ENCODE measurements at places on chromosomes 12 and 14.

- no peak for DNase-seq
These were observed 25.9 kb downstream of the ACTN1 start for GRCh38 chr14:68953196-68953555.

- DNase-seq, result peak; percentile 15
These were observed at the start of gene CLEC14A for GRCh38 chr14:38255673-38256532. CLEC14A (minus strand) TSS chr14:38256093; CDS start chr14:38256022, 71 bp downstream.

GRCh38 chr12:66403746-66404145, 101.5 kb downstream of the HELB start:
- no peak for DNase-seq

GRCh38 chr14:31477248-31477647, 10.6 kb downstream of the GPR33 start:
- DNase-seq, result no peak

GRCh38 chr12:9221483-9221882, 13.3 kb upstream of the PZP start:
- DNase-seq, result no peak

DNA sequence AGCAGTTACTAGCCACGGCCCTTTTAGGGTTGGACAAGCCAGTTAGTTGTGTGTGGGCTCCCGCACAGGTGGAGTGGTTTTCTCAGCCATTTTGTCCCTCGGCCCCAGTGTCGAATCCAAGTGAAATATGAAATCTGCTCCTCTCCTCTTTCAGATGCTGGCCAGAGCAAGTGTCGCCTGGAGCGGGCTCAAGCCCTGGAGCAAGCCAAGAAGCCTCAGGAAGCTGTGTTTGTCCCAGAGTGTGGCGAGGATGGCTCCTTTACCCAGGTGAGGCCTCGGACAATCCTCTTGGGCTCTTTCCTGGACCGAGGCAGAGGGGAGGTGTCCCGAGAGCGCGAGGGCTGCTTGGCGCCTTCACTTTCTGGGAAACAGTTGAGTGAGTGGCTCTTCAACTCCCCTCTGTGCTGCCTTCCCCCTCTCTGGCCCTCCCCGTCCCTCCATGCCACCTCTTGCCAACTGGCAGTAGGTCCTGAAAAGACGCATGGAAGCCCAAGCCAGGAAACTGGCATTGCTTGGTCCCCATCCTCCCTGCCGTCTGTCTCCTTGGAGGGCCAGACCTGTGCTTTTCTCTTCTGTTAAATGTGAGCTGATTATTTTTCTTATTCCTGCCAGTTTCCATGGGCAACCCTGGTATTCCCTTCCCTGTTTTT, 74.2 kb downstream of the SMOC1 start:
- DNase-seq, result no peak

DNA sequence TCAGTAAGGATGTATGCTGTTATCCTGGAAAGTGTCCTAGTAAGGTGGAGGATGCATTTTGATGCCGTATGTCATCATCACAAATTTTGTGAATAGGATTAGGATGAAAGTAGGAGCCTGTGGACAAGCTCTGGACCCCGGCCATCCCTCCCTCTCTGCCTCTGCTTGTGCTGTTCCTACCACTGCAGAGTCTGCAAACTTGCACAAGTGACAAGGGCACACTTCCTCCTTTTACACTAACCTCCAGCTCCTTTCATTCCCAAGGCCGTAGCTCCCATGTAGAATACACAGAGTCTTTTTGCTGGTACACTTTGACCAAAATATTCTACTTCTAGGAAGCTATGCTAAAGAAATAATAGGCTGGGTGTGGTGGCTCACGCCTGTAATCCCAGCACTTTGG, 13.3 kb upstream of the TMCC3 start:
- DNase-seq, result no peak

- DNase-seq, result no peak
These were observed 3.4 kb downstream of the AQP5 start for GRCh38 chr12:49964849-49965624.

DNA sequence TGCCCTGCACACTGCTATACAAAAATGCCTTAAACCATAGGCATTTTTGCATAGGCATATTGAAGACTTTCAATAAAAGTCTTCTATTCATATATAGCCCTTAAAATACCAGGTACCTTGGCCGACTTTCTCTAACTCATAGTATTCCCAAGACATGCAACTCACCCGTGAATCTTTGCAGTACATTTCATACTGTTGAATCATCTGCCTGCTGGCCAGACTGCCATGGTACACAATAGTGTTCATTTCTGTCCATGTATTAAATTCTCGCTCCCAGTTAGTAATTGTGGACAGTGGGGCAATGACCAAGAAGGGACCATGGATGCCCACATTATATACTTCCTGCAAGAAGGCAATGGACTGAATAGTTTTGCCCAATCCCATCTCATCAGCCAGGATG, 24.3 kb upstream of the SUPT16H start:
- peak; percentile 54 for DNase-seq

DNA sequence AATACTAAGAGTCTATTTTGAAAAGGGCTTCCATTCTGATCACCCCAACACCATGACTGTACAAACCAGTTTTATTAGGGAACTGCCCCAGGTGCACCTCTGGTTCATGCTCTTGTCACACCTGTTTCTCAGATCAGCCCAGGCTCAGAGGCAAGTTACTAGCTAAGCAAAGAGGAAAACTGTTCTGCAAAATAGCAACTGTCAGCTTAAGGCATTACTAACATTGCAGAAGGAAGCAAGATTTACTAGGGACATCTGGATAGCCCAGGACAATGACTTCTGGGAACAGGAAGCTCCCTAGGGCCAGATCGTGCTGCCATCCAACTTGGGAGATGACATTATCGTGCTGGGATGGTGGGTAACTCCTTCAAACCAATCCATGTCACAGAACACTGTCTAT, 30.1 kb downstream of the ANAPC7 start:
- DNase-seq, result no peak

DNA sequence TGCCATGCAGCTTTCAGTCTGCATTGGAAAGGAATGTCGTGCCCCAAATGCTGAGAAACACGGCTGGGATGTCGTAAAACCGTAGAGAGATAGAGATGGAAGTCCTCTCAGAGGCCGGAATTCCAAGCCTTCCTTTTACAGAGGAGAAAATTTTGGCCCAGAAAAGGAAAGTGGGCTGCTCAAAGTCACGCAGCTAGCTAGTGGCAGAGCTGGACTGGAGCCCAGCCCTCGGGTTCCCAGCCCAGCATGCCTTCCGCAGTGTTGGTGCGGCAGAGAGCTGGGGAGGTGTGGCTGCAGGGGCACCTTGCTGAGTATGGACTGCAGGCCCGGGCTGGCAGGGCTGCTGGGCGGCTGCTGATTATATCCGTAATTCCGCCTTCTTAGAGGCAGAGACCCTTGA, 50.3 kb downstream of the KCNA1 start:
- peak; percentile 72 for DNase-seq

DNA sequence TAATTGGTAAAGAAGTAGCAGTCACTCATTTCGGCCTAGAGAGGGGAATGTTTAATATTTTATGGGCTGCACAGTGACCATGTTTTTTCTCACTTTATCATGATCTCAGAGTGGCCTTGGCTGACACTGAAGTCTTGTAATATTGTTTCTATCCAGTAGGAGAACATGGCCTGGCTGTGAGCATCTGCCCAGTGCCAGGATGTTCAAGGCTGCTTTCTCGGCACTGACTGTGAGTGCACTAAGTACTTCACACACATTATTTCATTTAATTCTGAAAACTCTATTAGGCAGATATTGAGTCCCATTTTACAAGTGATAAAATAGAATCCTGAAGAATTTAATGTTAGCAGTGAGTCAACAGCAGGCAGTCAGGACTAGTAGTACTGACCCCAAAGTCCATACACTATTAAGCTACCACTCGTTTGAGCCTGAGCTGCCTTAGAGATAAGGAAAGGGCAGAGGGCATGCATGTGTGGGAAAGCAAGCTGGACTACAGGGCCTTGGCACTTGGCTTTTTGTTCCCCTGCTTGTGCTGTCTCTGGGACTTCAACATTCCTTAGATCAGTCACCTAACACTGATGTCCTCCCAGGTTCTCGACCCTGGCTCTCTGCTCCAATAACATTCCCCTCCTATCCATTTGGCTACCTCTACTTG, 42.2 kb upstream of the APPL2 start:
- DNase-seq, result peak; percentile 28

DNA sequence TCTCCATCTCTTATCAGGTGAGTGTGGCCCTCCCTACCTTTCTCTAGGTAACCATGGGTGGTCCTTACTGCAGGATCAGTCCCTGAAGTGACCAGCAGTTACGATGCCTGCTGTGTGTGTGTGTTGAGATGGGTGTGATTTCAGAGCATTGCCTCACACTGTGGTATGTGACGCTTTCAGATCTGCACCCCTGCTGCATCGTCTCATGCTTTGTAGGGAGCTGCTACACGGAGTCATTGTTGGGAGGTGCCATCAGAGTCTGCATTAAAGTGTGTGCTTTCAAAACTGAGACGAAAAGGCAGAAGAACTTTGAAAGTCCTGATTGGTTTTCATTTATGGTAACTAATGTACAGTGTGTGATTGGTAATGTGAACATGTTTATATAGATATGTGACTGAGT, 150.5 kb downstream of the PELI2 start:
- peak; percentile 79 for DNase-seq

- DNase-seq, result no peak
These were observed 6.8 kb upstream of the RNU7-1 start for GRCh38 chr12:6936636-6937480.

DNA sequence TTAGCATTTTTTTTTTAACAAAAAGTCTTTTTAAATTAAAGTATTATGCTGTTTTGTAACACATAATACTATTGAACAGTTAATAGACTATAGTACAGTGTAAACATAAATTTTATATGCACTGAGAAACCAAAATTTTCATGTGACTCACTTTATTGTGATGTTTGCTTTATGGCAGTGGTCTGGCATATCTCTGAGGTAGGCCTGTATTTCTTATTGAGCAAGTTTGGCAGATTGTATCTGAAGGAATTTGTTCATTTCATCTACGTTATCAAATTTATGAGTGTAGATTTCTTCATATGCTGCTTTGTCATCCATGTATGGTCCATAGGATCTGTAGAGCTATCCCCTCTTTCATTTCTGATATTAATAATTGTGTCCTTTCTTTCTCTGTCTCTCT, 78.8 kb upstream of the PDE3A start:
- DNase-seq, result no peak

DNA sequence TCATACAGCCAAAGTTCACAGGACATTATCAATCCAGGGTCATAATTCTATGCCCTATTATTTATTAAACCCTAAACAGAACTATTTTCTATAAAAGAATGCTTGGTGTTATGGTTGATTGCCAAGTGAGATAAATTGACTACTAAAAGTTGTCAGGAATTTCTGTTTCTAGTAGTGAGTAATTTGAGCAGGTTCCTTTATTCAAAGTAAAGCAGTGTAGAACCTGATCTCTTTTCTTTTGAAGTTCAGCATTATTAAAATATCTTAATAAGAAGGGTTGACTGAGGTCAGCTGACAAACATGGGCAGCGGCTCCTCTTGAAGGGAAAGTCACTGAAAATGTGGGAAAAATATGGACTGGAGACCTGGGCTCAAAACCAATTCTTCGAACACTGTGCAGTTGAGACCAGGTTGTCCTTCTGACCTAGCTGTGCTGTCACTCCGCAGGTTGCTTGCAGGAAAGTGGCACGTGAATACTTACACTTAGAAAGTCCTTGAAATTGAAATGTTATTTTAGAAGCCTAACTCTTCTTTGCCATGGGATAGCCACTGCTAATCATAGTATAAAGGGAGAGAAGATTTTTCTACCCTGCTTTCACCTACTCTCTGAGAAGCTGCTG, 141.0 kb downstream of the RASSF9 start:
- no peak for DNase-seq

GRCh38 chr14:76918782-76919394, 92.7 kb downstream of the LRRC74A start:
- DNase-seq, result peak; percentile 98

DNA sequence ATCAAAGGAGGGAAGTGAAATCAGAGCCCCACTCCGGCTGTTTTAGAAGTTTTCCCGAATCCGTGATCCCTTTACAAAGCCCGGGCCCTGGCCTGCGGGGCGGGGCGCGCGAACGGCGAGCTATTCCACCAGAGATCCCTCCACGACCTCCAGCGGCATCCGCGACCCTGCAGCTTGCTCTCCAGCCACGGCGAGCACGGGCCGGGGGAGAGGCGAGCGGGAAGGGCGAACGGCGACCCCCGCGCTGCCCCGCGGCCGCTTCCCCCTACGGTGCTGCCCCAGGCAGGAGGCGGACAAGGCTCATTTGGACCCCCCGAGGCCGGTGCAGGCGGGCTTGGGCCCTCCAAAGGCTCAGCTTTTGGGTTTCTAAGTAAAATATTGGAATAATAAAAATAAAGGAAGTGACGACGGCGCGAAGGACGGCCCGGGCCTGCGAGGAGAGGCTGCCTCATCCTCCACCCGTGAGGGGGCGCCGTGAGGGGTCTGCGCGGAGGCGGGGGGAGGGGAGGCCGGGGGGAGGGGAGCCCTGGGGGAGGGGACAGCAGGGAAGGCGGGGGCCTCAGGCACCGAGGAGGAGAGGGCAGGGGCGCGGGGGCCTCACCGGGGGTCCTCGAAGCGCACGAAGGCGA, 613 bp downstream of the SRSF9 start:
- no peak for DNase-seq

GRCh38 chr14:61611880-61612630, 83.3 kb upstream of the HIF1A start:
- DNase-seq, result peak; percentile 51

DNA sequence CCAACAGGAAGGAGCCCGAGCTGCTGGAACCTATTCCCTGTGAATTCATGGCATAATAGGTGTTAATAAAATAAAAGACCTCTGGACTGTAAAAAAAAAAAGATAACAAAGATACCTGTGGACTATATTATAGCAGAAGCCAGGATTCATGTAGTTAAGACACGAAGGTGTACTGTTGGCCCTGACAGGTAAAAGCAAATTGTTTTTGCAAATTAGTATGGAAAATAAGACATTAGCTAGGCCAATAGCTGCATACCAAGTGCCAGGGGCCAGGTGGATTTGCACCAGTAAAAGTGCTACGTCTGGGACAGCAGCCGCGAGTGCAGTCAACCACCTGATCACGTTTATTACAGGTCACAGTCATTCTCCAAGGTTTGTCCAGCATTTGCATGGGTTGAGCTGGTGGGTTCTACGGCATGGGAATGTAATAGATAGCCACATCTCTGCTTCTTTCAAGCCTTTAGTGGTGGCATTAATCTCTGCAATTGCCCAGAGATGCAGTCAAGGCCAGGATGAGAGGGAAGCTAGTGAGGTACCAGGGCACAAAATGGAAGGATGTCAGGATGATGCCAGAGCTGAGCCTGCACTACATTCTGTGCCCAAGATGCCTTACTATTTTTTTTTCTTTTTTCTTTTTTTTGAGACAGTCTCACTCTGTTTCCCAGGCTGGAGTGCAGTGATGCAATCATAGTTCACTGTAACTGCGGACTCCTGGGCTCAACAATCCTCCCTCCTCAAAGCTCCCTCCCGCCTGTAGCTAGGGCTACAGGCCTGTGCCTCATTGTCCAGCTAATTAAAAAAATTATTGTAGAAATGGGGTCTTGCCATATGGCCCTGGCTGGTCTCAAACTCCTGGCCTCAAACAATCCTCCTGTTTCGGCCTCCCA, 26.3 kb downstream of the TNFAIP2 start:
- DNase-seq, result no peak

GRCh38 chr14:81727218-81727617, 193.6 kb upstream of the SEL1L start:
- DNase-seq, result peak; percentile 57

GRCh38 chr12:119176267-119177055, 2.3 kb upstream of the HSPB8 start:
- peak; percentile 89 for DNase-seq

GRCh38 chr12:121719926-121720414, 7.4 kb downstream of the TMEM120B start:
- peak; percentile 95 for DNase-seq
